SW480 (cell line): ENCODE measurements at places on chromosomes 11 and 22.

- no peak for DNase-seq
Measured at GRCh38 chr11:90330632-90331031, 107.8 kb upstream of the CHORDC1 start.

DNA sequence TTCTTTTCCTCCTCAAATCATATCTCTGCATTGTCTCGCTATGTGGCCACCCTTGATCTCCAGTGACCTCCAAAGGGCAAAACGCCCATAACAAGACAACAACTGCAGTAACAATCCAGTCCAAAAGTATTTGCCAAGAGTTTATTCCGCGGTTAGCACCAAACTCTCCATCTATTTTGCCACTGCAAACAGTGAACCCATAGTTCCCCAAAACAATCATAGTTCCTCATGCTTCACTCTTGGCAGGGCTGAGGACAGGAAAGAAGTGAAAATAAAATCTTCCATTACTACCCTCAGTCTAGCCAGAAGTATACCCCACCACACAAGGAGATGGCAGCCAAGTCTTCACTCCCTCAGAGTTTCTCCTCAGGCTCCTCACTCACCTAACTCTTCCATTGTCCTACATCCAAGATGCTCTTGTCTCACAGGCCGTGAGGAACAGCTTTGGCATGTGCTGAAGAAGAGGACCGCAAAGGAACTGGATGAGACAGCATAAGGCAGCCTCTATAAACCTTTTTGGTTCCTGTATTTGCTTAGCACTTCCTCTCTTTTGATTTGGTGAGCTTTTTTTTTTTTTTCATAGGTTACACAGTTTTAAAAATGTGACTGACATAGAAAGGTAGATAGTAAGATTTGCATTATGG is at the start of gene LPXN:
LPXN (minus strand) TSS at position 480 of the 644 bp plus-strand sequence; CDS start at position 396, 84 bp downstream.
- no peak for DNase-seq

DNA sequence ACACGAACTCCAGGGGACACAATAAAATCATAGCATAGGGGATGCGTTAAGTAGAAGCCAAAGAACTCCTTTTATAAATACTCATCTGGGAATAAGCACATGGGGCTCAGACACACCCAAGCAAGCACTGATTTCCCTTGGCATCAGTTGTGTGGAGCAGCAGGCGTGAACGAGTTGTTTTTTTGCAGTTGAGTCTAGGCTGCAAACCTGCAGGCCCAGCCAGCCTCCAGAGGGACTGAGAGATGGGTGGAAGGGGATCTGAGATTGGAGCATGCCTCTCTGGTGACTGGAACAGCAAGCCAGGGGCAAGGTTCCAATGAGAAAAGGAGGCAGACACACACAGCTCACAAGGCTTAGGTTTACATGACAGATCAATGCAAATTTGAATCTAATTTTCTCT is 27.4 kb upstream of the SEZ6L start:
- DNase-seq = no peak

DNA sequence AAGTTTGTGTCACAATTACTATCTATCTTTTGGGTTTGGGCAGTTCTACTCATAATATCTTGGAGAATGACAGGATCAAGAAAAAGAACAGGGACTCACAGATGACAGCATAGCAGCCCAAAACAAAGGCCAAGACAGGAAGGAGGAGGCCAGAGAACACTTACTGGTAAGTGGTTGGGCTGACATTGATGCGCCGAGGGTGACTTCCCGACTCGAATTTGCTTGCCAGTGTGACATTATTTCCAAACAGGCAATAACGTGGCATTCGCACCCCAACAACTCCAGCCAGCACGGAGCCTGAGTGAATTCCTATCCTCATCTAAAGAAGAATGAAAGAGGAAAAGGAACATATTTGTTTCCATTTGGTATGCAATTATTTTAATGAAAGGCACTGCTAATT is 309.9 kb downstream of the GUCY1A2 start:
- DNase-seq = no peak

GRCh38 chr11:29019960-29020683 is 911.9 kb downstream of the METTL15 start:
- DNase-seq = no peak

DNA sequence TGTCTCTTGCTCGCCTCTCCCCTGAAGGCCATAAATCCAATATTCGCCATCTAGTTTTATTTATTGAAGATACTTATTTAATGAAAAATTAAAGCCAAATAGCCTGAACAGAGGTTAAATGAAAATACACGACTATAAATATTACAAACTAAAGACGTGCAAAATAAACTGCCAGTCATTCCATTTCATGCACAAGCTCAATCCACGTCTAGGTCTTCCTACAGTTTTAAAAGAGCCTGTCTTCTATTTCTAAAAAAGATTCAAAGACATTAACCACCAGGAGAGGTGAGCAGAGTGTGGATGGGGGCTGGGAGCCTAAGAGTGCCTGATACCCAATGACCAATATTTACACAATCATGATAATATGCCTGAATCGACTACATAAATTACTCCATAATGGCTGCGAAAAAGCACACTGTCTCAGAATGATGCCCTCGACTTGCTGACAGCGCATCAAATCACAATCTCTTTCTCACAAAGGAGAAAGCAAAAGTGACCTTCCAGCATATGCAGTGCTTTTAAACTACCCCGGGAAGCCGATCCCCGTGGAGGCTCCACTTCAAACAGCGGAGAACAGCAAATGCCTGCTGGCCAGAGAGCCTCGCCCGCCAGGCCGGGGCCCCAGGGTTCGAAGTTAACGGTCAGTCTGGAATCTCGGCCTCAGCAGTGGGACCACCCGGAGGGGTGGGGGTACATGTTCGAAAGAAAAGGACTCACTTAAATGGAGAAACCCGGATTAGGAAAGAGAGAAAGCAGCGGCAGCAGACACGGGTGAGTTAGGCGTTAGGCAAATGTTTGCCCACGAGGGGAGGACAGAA is 1.7 kb downstream of the FCHSD2 start:
- peak; percentile 54 for DNase-seq

GRCh38 chr22:19766511-19767426 is 6.2 kb downstream of the TBX1 start:
- DNase-seq = peak; percentile 80

- no peak for DNase-seq
Measured at GRCh38 chr11:68191661-68192579, 21.2 kb downstream of the KMT5B start.
